Kidney capillary endothelial cell (primary cell): ENCODE measurements at places on chromosomes 6 and 20.

DNA sequence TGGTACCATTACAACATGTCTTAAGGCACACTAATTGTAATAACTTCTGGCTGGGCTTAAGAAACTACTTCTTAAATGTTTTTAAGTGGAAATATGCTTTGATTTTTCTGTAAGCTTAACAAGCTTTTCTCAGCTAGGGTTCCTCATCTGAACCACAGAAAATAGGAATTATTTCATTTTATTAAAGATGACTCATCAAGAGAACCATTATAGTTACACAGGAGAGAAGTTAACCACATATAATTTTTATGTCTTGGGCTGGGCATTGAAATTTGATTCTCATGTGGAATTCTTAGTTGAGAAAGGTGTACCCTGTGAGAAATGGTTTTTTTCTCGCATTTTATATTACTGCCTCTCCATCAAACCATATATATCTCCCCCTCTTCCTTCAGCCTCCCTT lies 75.1 kb downstream of the QKI start:
- no peak for DNase-seq

DNA sequence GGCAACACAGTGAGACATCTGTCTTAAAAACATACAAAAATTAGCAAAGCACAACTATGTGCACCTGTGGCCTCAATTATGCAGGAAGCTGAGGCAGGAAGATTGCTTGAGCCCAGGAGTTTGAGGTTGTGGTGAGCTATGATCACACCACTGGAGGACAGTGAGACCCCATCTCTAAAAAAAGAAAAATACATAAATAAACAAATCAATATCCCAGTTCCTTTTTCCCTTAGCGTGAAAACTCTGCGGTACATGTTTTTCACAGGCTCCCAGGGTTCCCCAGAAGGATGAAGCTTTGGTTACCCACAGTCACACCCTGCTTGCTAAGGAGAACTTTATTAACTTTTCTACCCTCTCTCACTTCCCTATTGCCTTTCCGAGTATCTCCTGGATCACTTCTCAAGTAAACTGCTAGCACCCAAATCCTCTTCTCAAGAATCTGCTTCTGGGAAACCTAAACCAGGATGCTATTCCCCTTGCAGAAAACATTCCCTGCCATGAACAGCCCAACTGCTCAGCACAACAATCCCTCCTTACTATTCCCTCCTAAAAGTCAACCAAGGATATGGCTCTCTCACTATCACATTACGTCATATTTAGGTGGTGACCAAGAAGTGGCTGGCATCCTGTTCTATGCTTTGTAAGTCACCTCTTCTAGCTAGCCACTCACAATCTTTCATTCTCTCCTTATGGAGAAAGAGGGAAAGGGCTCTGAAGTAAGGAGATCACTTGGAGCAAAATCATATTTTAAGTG lies 122.4 kb downstream of the IPCEF1 start:
- no peak for DNase-seq

DNA sequence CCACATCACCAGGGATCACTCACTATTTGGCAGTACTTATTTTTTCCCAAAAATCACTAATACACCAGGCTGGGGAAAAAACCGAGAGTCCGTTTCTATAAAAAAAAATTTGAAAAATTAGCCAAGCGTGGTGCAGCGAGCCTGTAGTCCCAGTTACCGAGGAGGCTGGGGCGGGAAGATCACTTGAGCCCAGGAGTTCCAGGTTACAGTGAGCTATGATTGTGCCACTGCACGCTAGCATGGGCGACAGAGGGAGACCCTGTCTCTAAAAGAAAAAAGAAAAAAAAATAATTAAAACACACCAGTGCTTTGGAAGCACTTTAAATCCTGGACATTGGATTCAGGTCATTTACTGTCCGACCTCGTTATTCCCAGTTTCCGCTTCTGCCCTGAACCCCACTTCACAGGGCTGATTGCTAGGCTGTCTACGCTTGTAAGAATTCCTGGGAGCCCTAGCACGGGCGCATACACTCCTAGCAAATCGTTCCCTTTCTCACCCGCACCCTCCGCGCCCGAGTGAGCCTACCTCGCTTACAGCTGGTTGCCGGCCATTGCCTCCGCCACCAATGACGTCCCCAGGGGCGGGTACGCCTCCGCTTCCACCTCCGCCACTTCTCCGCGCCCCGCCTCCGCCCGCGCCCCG lies at the start of gene TPMT:
Gene TPMT (minus strand): TSS at position 571 of the 643 bp plus-strand sequence. CDS start 5,950 bp downstream, outside the sequence.
- no peak for DNase-seq

- DNase-seq: no peak
Observed at GRCh38 chr20:61186771-61187472, 65.1 kb upstream of the CDH4 start.

DNA sequence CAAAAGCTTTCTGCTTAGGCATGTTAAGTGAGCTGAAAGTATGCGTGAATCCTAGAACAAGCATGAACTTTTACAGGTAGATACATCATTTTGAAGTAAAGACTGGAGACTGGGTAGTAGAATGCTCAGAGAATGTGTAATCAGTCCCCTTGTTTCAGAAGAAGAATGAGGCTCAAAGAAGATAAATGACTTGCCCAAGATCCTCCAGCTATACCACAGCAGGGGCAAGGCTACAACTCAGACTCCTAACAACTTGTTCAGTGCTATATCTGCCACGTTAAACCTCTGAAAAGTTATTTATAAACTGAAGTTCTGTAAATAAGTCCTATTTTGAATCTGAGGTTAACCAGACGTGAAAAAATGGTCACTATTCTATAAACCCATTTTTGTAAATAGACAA lies 2.9 kb downstream of the RIPOR2 start:
- DNase-seq: no peak

GRCh38 chr20:53328961-53329360 lies 264.7 kb downstream of the ZNF217 start:
- DNase-seq: no peak

GRCh38 chr6:88445188-88445965 lies 279.2 kb upstream of the CNR1 start:
- no peak for DNase-seq
